ENCODE measurements at places on chromosomes 4 and X. TPM values are rescaled to one million over a fixed set of nuclear protein-coding genes. Genes with fewer than 3 reads are reported as not detected.

Gene POF1B
- polyA plus RNA-seq, result not detected

Gene CXorf58
- 0.19 TPM for polyA plus RNA-seq

Gene SSX2B
- not detected for polyA plus RNA-seq

Gene TEX13C
- polyA plus RNA-seq, result not detected

Gene SLC6A8
- polyA plus RNA-seq, result 0.39 TPM

Gene BMX
- not detected for polyA plus RNA-seq

Gene FGFBP1
- polyA plus RNA-seq, result not detected

Gene SOWAHD
- polyA plus RNA-seq, result not detected

Gene RHOXF2
- 0.97 TPM for polyA plus RNA-seq

Gene NXF2
- not detected for polyA plus RNA-seq

Gene CPLX1
- 6.8 TPM for polyA plus RNA-seq

Gene MAGEE2
- polyA plus RNA-seq, result not detected

Gene FABP2
- polyA plus RNA-seq, result 0.38 TPM

Gene RAB9B
- polyA plus RNA-seq, result 15.4 TPM

Gene ZCCHC18
- 4.3 TPM for polyA plus RNA-seq

Gene CCKAR
- polyA plus RNA-seq, result not detected

Gene STPG2
- polyA plus RNA-seq, result 0.24 TPM

Gene TMEM31
- not detected for polyA plus RNA-seq

Gene DGKK
- not detected for polyA plus RNA-seq

Gene HMGN5
- polyA plus RNA-seq, result 38.0 TPM

Gene CT55
- not detected for polyA plus RNA-seq

Gene IGSF1
- polyA plus RNA-seq, result not detected

Gene PRAF2
- polyA plus RNA-seq, result 52.4 TPM

Gene SPANXN3
- polyA plus RNA-seq, result not detected

Gene RAB41
- 0.69 TPM for polyA plus RNA-seq

Gene ETDA
- polyA plus RNA-seq, result not detected

Gene WDR17
- 43.7 TPM for polyA plus RNA-seq

Gene LINC00632
- 485 TPM for polyA plus RNA-seq

Gene HHIP
- 1.1 TPM for polyA plus RNA-seq

Gene ASB5
- not detected for polyA plus RNA-seq

Gene SPACA5B
- polyA plus RNA-seq, result not detected

Gene SPANXA1
- polyA plus RNA-seq, result not detected

Gene GAGE13
- polyA plus RNA-seq, result not detected

Gene SLC9B1
- 0.64 TPM for polyA plus RNA-seq

Gene CXCL8
- not detected for polyA plus RNA-seq

Gene FGA
- polyA plus RNA-seq, result not detected

Gene SPANXB1
- polyA plus RNA-seq, result not detected

Gene TMSB15A
- polyA plus RNA-seq, result not detected

Gene UGT2B17
- not detected for polyA plus RNA-seq

Gene CXXC4
- polyA plus RNA-seq, result 5.4 TPM

Gene HERC3
- polyA plus RNA-seq, result 64.8 TPM

Gene GAGE1
- not detected for polyA plus RNA-seq

Gene ZDHHC9
- 13.2 TPM for polyA plus RNA-seq

Gene SPARCL1
- 469 TPM for polyA plus RNA-seq

Gene WAS
- polyA plus RNA-seq, result not detected

Gene AMBN
- polyA plus RNA-seq, result not detected

Gene PHKA1
- polyA plus RNA-seq, result 1.0 TPM

Gene DIPK2B
- polyA plus RNA-seq, result not detected

Gene F8A3
- 8.4 TPM for polyA plus RNA-seq

Gene ADGRG2
- polyA plus RNA-seq, result not detected
